C1 segment of cervical spinal cord (tissue), 14 donors: ENCODE measurements at places on chromosomes 4 and X.

- DNase-seq, result no peak
Measured at GRCh38 chrX:51047950-51048349, 137.4 kb downstream of the BMP15 start.

DNA sequence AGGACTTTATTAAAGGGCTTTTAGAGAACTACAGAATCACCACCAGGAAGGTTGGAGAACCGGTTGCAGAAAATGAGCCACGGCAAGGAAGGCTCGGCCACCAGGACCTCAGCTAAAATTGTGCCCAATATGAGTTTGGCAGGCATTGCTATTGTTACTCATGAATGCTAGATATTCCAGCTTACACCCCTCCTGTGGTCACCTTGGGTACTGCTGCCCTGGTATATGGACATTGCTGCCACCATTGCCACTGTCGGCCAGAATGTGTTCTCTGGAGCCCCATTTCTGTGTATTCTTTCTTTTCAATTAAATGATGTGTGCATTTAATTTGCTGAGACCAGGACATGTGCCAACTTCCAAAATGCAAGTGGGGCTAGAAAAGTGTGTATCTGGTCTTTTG is 626.7 kb upstream of the BOD1L1 start:
- no peak for DNase-seq

GRCh38 chrX:14926471-14926870 is 53.2 kb downstream of the MOSPD2 start:
- no peak for DNase-seq

DNA sequence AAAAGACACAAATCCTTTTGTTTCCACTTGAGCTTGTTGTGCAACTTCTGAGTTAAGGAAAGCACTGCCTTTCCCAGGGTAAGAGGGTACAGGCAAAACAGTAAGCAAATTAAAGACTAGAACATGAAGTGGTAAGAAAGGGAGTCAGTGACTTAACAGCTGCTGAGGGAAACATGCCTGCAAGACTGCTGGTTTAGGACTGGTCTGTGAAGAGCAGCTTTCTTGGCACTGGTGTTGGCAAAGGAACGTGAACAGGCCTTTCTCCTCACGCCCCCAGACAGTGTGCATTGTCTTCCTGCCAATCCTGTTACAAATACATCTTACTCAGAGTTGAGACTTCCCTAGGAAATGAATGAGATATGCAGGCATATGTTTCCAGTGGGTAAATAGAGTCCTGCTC is 2.6 kb downstream of the LHFPL1 start:
- DNase-seq, result no peak

- DNase-seq, result no peak
Measured at GRCh38 chr4:84708406-84709135, 125.6 kb downstream of the CDS1 start.
